Upper lobe of right lung (tissue), 1 donor: ENCODE measurements at places on chromosomes 7 and 10. TPM values are rescaled to one million over a fixed set of nuclear protein-coding genes. Genes with fewer than 3 reads are reported as not detected.
A peak's percentile ranks its signal among the peaks of the same experiment; 100 is the strongest.

- H3K27me3 ChIP-seq = no peaks in the 10 kb centered on the region
- no peak overlapping the region for H3K4me3 ChIP-seq
- H3K36me3 ChIP-seq = no peaks in the 10 kb centered on the region
- no peak overlapping the region for H3K27ac ChIP-seq
- no peak for DNase-seq
Observed at GRCh38 chr7:88546808-88547207, 212.7 kb upstream of the ZNF804B start.

Gene MOGAT3
- total RNA-seq = not detected

GRCh38 chr7:154867068-154867467 lies 135.9 kb downstream of the PAXIP1 start:
- no peak overlapping the region for H3K27ac ChIP-seq
- no peaks in the 10 kb centered on the region for H3K36me3 ChIP-seq
- H3K4me1 ChIP-seq = no peaks in the 10 kb centered on the region
- peak; percentile 29 for DNase-seq
- H3K4me3 ChIP-seq = no peak overlapping the region

DNA sequence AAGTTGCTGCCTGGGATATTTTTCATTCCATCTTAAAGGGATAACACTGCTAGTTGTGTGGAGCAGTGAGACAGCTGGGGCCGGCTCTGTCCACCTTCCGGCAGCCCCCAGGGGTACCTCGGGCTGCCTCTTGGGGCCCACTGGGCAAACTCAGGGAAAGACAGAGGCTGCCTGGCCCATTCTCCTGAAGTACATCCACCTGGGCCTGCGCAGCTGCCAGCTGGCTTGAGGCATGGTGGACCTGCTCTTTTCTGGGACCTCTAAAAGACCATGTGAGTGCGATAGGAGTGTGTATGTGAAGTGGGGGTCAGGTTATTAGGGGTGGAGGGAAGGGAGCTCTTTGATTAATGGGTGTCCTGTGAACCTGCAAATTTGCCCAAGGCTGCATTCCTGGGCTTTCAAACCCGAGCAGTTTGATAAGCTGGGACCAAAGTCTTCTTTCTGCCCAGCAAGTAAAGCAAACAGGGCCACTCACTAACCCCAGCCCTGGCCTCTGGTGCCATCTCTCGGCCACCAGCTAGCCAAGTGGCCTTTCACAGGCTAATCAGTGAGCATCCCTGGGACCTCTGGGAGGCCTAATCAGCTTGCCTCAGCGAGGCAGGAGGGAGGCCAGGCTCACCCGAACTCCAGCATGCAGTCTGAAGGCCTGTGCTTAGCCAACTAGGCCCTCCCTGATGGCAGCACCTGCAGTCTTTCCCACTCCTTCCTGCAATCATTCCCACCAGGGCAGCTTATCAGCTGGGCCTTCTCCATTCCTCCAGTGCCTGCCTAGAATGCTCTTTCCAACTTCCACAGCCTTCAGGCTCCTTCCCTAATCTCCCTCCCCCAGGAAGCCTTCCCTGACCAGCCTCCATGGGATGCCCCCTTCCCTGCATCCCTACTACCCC lies 954.7 kb upstream of the ZNF722 start:
- no peak overlapping the region for H3K27ac ChIP-seq
- DNase-seq = no peak
- H3K4me3 ChIP-seq = no peak overlapping the region

Gene GARIN1A
- total RNA-seq = 2.1 TPM

Gene SUN3
- not detected for total RNA-seq

DNA sequence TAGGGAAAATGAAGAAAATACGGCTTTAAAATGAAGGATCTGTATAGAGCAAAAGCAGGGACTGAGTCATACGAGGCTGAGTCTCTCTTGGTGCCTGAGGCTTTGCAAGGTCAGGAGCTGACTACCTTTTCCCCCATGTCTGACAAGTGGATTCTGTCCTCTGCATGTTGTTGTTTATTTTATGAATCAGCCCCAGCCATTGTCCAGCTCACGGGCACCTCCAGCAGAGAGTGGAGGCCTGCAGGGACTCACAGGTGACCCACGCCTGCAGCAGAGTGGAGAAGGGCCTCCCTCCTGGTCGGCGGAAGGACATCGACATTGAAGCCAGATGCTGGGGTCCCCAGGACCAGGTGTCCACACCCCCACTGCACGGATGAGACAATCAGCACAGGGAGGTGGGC lies 233.9 kb downstream of the WDR37 start:
- no peaks in the 10 kb centered on the region for H3K36me3 ChIP-seq
- DNase-seq = no peak
- no peaks in the 10 kb centered on the region for H3K4me1 ChIP-seq
- peaks cover 15% of the 10 kb centered on the region for H3K27me3 ChIP-seq

Gene ZNF138
- total RNA-seq = 5.2 TPM

Gene GPR146
- total RNA-seq = 40.0 TPM

Gene CHN2
- total RNA-seq = 14.4 TPM

Gene NRG3
- 2.3 TPM for total RNA-seq

DNA sequence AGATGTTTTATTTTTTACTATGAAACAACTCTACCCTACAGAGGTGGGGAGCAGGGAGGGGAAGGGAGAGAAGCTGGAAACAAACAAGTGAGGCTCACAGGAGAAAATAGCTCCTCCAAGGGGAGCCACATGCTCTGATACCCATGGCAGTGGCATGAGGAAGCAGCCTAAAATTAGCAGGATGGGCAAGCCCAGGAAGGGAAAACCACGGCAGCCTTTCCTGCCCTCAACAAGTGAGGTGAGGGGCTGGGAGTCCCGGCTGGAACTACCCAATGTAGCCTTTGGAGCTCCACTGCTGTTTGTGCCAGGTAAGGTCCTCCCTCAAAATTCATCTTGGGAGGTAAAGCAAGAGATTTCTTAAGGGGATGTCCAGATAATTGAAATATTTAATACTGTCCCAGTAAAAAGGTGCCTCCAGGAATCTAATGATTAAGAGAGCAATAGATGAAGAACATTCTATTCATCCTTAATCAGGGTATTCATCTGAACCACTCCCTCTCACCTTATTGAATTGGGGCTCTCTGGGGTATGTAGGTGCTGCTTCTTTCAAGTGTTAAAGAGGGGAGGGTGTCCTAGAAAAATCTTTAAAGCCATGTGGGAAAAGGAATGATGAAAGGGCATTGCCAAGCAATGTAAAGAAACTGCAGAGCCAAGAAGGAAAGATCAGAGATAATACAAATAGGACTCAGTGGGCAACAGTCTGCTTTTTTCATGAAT lies 12.8 kb upstream of the HERC4 start:
- H3K27ac ChIP-seq = no peak overlapping the region
- DNase-seq = no peak
- H3K4me1 ChIP-seq = no peaks in the 10 kb centered on the region
- H3K36me3 ChIP-seq = no peaks in the 10 kb centered on the region
- H3K27me3 ChIP-seq = no peaks in the 10 kb centered on the region

Gene MYO3A
- 0.06 TPM for total RNA-seq

Gene ASB10
- total RNA-seq = not detected

- H3K27ac ChIP-seq = no peak overlapping the region
- no peaks in the 10 kb centered on the region for H3K4me1 ChIP-seq
- no peak for DNase-seq
- no peak overlapping the region for H3K4me3 ChIP-seq
- no peaks in the 10 kb centered on the region for H3K36me3 ChIP-seq
- H3K27me3 ChIP-seq = no peaks in the 10 kb centered on the region
Observed at GRCh38 chr7:101560856-101561255, 68.2 kb downstream of the MYL10 start.

Gene ZNF746
- 17.0 TPM for total RNA-seq

GRCh38 chr7:129341816-129342806 lies 92.1 kb upstream of the STRIP2 start:
- H3K27me3 ChIP-seq = no peaks in the 10 kb centered on the region
- no peaks in the 10 kb centered on the region for H3K36me3 ChIP-seq
- no peaks in the 10 kb centered on the region for H3K4me1 ChIP-seq
- no peak overlapping the region for H3K4me3 ChIP-seq

- no peak overlapping the region for H3K27ac ChIP-seq
- H3K36me3 ChIP-seq = no peaks in the 10 kb centered on the region
- no peaks in the 10 kb centered on the region for H3K4me1 ChIP-seq
- no peak for DNase-seq
Observed at GRCh38 chr7:6615723-6616555, 529 bp downstream of the ZNF853 start.
